ENCODE measurements at places on chromosomes 12 and 14. TPM values are rescaled to one million over a fixed set of nuclear protein-coding genes. Genes with fewer than 3 reads are reported as not detected.

The LRP1-AS gene
- total RNA-seq = 3.4 TPM

The ATL1 gene
- total RNA-seq = 34.6 TPM

The GPR135 gene
- total RNA-seq = 7.9 TPM

The CINP gene
- total RNA-seq = 33.4 TPM

The CISTR gene
- total RNA-seq = not detected

The FOXG1 gene
- 1.2 TPM for total RNA-seq

The SCN8A gene
- total RNA-seq = 33.6 TPM

The SLC5A8 gene
- total RNA-seq = 1.9 TPM

The NFATC4 gene
- total RNA-seq = 67.8 TPM

The PLXNC1 gene
- total RNA-seq = 73.7 TPM

The BAZ1A gene
- total RNA-seq = 31.1 TPM

The SSTR1 gene
- total RNA-seq = 3.2 TPM

The ADAM21 gene
- not detected for total RNA-seq

The PTCSC3 gene
- not detected for total RNA-seq

The HHIPL1 gene
- 11.6 TPM for total RNA-seq

The CLEC1A gene
- 3.7 TPM for total RNA-seq

The GPRC5D gene
- not detected for total RNA-seq

The MVK gene
- total RNA-seq = 17.5 TPM

The RD3L gene
- 12.0 TPM for total RNA-seq

The GMFB gene
- total RNA-seq = 96.9 TPM

The CFAP73 gene
- not detected for total RNA-seq

The HOTAIR gene
- total RNA-seq = not detected

The DHH gene
- 1.4 TPM for total RNA-seq

The RAD51AP1 gene
- 21.4 TPM for total RNA-seq

The FAM90A1 gene
- 0.16 TPM for total RNA-seq

The REC8 gene
- 22.4 TPM for total RNA-seq

The ADGRD1 gene
- 17.2 TPM for total RNA-seq

The KLRD1 gene
- total RNA-seq = 0.82 TPM

The GALNT4 gene
- 10.3 TPM for total RNA-seq

The SAMD4A gene
- total RNA-seq = 34.7 TPM

The KDM5A gene
- total RNA-seq = 98.4 TPM

The OR4N5 gene
- total RNA-seq = not detected

The KCNA5 gene
- 24.7 TPM for total RNA-seq

The KRT82 gene
- total RNA-seq = not detected

The TSPAN19 gene
- total RNA-seq = 0.22 TPM

The INSM2 gene
- 24.3 TPM for total RNA-seq

The MED6 gene
- total RNA-seq = 93.9 TPM

The IPO8 gene
- total RNA-seq = 56.7 TPM

The DPPA3 gene
- not detected for total RNA-seq

The DENND5B gene
- total RNA-seq = 61.6 TPM

The RHEBL1 gene
- total RNA-seq = 0.77 TPM

The MYO1H gene
- 0.82 TPM for total RNA-seq

The ERP27 gene
- 1.3 TPM for total RNA-seq

The CLEC2D gene
- 17.5 TPM for total RNA-seq

The CSRP2 gene
- total RNA-seq = 114 TPM

The GSG1 gene
- total RNA-seq = 17.3 TPM
